ENCODE measurements at places on chromosomes 4 and X.

GRCh38 chr4:177275999-177276398 is 33.7 kb upstream of the NEIL3 start:
- H3K36me3 ChIP-seq, result no peaks in the 10 kb centered on the region
- H3K4me1 ChIP-seq, result no peaks in the 10 kb centered on the region
- H3K27me3 ChIP-seq, result no peaks in the 10 kb centered on the region
- no peak overlapping the region for H3K27ac ChIP-seq

GRCh38 chr4:122873821-122874593 is 47.4 kb downstream of the FGF2 start:
- H3K4me3 ChIP-seq, result no peak overlapping the region
- no peaks in the 10 kb centered on the region for H3K4me1 ChIP-seq
- no peak overlapping the region for H3K27ac ChIP-seq
- no peaks in the 10 kb centered on the region for H3K27me3 ChIP-seq
- no peaks in the 10 kb centered on the region for H3K36me3 ChIP-seq
- DNase-seq, result no peak

DNA sequence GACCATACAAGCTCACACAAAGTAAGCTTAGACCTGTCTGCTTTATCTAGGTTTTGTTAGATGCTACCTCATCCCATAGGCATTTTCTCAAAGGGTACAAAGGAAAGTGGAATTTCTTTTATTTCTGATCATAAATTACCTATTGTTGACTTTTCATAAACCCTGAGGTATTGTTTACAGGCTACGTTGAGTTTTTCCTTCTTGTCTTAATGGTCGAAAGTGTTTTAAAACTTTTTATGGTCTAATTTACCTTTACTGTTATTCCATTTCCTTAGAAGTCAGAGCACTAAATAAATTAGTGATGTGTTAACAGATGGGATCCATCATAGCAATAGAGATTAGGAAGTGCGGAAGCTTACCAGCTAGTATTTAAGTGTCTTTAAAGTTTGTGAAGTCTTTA is 159.2 kb upstream of the GABRA2 start:
- no peak for DNase-seq
- H3K4me3 ChIP-seq, result no peak overlapping the region
- H3K27me3 ChIP-seq, result no peaks in the 10 kb centered on the region
- no peaks in the 10 kb centered on the region for H3K36me3 ChIP-seq

GRCh38 chrX:25175743-25176142 is 160.0 kb upstream of the ARX start:
- H3K27me3 ChIP-seq, result no peaks in the 10 kb centered on the region
- H3K36me3 ChIP-seq, result no peaks in the 10 kb centered on the region
- H3K4me3 ChIP-seq, result no peak overlapping the region
- H3K4me1 ChIP-seq, result no peaks in the 10 kb centered on the region
- DNase-seq, result no peak

DNA sequence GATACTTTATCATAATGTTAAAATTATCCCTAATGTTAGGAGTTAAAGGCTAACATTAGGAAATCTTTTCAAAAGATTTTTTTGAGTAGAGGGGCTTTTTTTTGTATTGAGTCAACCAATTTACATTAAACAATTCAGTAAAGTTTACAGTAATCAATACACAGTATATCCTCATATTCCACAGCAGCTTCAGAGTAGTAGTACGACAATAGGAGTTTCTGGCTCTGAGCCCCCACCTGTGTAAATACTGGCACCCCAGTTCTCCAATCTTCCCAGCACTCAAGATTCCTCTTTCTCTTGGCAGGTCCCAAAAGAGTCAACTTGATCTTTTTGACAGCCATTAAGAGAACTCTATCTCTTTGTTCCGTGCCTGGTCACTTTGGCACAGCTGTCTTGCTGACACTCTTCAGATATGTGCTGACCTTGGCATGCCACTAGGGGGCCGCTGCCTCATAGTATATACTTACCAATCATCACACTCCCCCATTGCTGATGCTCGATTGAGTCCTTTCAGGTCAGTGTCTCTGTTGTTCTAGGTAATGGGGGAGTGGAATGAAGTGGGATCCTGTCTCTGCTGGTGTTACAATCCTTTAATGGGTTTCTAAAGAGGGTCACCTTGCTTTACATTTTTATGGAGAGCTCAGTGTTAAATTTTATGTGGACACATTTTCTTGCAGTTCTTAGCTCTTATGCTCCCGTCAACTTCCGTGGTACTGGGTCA is 19.5 kb upstream of the CCNI start:
- H3K27me3 ChIP-seq, result no peaks in the 10 kb centered on the region
- peaks cover 4% of the 10 kb centered on the region for H3K4me1 ChIP-seq
- no peaks in the 10 kb centered on the region for H3K36me3 ChIP-seq
- DNase-seq, result peak; percentile 93

GRCh38 chr4:36178484-36178883 is 65.8 kb downstream of the ARAP2 start:
- no peaks in the 10 kb centered on the region for H3K27me3 ChIP-seq
- DNase-seq, result no peak
- no peaks in the 10 kb centered on the region for H3K36me3 ChIP-seq
